ENCODE measurements at places on chromosomes 5 and 9.
A peak's percentile ranks its signal among the peaks of the same experiment; 100 is the strongest.

- DNase-seq = no peak
These were observed 16.5 kb downstream of the SH3TC2 start for GRCh38 chr5:149046196-149046829.

DNA sequence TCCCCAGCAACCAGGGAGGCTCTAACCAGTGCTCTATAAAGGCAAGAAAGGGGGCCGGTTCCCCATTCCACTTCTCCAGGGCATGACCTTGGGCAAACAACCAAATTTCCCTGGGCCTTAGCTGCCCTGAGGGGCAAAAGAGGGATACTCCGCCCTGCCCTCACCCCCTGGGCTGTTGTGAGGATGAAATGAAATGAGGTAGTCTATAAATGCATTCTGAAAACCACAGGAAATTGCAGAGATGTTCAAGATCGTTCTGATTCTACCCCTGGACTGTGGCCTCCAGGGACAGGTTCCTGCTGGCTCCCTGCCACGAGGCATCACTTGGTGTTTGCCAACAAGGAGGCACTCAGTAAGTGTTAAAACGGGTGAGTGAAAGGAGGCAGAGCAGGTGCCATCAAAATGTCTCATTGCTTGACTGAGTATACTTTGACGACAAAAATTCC lies 5.7 kb downstream of the RAPGEF1 start:
- DNase-seq = no peak

DNA sequence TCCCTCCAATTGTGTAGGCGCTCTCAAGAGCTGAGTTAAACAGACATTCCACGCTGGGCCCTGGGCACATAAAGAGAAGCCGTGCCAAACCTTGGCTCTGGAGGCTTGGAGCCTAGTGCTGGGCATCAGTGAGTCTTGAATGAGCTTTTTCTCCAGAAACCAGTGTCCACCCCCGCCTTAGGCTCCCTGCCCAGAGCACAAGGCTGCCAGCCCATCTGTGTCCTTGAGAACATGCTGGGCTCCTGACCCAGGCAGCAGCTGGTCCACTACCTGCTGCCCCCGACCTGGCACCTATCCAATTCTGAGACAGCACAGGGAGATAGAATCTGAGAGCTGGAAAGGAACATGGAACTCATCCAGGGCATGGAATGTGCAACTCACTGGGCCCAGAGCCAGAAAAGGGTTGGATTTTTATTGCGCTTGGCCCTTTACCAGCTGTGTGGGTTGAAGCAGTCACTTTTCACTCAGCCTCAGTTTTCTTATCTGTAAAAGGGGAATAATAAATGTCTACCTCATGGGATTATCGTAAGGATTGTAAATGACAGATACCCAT lies 92.4 kb upstream of the CPLX2 start:
- peak; percentile 34 for DNase-seq

DNA sequence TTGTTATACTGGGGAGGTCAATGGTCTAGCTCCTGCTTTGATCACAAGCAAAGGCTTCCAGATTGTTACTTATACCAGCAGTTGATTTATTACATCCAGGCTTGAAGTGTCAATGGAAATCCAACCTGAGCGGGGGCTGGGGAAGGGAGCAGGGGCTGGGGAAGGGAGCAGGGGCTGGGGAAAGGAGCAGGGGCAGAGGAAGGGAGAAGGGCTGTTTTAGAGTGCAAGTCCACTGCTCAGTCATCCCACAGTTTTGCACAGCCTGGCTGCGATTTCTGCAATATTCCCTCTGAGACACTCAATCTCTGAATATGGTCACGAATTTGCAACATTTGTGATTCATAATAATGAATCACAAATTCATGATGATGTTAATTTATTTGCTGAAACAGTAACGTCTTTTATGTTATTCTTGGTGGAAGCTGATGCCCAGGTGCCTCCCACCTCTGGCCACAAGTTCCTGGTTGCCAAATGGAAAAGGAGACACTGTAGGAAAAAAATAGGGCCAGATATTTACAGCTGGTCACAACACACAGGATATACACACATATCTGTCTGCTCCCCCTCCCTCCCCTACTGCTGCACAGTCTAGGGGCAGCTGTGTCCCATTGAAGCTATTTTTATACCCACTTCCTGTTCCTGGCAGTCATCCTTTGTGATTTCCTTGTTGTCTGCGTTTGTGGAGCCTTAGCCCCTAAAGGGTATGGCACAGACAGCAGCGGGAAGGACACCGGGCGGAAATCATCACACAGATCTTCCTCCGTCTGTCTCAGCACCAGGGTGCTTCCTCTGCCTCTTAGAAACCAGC lies 325.1 kb downstream of the GADD45G start:
- DNase-seq = peak; percentile 40

DNA sequence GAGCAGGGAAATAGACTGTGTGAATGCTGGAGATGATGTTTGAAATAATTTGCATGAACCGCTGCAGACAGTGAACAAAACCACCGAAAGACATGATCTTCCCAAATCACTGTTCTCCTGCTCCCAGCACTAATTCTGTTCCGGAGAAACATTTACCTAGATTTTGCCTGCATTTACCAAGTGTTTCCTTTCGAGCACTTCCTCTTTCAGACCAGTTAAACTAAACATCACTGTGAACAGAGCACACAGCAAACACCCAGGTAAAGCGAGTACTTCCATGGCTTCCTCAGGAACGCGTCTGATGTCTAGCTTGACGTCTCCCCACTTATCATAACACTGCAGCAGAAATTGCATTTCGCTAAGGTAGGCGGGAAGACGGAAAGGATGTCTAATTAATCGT lies 45.1 kb upstream of the PTCH1 start:
- no peak for DNase-seq

GRCh38 chr9:111527347-111527746 lies 2.4 kb downstream of the ZNF483 start:
- no peak for DNase-seq

GRCh38 chr9:84296146-84296843 lies 44.3 kb downstream of the SLC28A3 start:
- DNase-seq = no peak

DNA sequence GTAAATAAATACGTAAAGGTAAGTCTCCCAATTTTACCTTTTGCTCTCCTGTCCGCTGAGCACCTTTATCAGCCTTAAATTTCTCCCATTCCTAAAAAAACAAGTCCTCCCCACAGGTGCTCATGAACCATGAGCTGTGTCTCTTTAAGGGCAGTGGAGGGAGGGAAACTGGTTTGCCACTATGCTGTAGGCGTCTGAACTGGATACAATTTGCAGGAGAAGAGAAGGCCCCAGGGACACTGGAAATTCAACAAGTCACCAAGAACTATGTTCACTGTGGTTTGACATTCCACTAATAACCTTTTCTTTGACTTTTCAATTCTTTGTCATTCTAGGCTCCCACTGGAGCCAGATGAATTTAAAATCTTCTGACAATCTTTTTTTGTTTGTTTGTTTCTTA lies 72.2 kb downstream of the LHFPL2 start:
- DNase-seq = no peak

DNA sequence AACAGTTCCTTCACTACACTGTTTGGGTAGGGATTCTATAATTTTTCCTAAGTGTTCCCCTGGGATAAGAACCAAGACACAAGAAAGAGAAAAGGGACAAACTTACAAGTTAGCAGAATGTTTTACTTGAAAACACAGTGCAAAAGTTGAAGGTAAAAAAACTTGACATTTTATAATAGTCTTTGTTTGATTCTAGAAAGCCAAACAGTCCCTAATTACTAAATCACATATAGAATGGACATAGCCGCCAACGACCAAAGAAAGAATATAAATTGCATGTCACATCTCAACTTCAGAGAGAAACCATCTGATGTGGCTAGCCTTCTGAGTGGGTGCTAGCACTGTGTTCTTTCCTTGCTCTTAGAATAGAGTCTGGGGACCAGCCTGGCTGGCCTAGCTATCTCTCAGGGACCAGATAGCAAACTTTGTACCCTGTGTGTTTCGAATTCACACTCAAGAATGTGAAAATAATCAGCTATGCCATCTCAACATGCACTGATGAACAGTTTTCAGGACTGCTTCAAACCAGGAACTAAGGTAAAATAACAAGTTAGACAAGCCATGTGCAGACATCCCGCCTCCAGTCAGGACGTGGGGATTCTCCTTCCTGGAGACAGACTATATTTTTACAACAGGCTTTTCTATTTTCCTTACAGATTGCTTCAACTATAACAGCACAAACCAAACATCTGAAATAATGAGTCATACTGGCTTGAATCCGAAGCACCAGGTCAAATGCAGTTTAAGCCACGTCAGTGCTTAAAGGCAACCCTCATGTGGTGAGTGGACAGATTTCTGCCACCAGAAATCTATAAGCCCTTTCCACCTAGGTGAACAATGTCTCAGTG lies 53.7 kb downstream of the LHFPL2 start:
- no peak for DNase-seq

DNA sequence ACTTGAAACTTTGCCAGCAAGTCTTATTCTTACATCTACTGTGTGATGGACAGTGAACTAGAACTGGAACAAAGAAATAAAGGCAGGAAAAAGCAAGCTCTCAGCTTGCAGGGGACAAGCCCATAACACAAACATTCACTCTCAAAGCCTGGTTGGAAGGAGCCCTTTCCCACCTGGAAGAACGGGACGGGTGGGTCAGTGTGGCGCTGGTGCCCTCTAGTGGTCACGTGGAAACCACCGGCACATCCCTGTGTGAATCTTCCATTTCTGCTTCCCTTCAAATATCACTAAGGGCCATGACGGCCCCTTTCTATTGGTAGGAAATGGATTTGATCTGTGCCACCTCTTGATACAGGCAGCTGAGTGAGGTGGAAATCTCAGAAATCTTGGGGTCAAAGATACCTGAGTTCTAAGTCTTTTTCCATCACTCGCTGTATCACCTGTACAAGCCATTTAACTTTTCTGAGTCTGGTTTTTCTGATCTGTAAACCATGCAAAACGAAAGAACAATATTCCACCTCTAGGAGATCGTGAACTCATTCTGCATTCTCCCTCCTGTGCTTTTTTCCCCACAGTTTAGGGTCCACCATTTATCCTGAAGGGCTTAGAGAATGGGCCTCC lies 211.6 kb downstream of the MSX2 start:
- peak; percentile 68 for DNase-seq

- DNase-seq = no peak
These were observed 597 bp upstream of the TMEM250 start for GRCh38 chr9:136119061-136119882.

DNA sequence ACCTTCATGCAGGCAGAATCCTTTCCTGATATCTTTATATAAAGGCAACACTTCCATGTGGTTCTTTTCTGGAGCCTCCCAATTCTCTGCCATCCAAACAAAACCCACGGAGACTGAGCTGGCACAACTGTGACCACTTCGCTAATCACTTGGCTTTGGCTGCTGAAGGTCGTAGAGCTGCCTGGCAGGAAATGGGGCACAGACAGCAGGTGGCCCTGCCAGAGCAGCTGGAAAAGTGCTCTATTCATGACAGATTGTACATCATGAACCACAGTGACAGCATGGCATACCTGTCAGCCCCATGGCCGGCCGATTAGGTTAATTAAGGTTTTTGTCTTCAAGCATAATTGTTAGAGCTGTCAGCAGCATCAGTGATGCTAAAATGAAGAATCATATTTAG lies 141.9 kb upstream of the ANKRD55 start:
- DNase-seq = no peak

DNA sequence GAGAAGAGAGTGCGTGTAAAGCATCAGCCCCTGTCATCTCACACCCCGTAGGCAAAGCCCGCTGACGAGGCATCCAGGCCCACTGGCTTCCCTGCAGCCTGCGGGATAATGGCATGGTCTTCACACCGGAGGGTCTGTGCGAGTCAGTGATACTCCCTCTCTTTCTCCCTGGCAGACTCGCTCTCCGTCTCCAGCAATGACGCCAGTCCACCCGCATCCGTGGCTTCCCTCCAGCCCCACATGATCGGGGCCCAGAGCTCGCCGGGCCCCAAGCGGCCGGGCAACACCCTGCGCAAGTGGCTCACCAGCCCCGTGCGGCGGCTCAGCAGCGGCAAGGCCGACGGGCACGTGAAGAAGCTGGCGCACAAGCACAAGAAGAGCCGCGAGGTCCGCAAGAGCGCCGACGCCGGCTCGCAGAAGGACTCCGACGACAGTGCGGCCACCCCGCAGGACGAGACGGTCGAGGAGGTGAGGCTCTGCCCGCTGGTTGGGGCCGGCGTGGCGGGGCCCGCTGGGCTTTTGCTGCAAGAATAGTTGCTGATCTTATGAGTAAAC lies 120.7 kb upstream of the OTULINL start:
- no peak for DNase-seq

GRCh38 chr5:151157426-151158286 lies at the start of gene ANXA6:
ANXA6 (minus strand) TSS chr5:151157779; CDS start chr5:151147901, 9,878 bp downstream.
- no peak for DNase-seq

DNA sequence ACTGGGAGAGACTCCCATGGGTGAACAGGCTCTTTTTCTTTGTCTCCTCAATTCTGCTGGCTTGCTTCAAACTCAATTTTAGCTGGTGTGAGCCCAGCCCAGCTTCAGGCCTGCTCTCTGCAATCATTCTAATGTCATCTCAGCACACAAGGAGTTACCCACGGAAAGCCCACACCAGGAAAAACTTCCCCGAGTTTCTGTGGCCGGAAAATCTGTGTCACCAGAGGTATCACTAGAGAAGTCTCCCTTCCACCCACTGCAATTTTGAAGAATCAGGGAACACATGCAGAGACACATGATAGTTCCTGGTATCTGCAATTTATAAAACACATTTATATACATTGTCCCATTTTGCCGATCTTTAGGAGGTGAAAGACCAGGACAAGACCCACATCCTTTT lies 13.5 kb upstream of the NDFIP1 start:
- DNase-seq = no peak

DNA sequence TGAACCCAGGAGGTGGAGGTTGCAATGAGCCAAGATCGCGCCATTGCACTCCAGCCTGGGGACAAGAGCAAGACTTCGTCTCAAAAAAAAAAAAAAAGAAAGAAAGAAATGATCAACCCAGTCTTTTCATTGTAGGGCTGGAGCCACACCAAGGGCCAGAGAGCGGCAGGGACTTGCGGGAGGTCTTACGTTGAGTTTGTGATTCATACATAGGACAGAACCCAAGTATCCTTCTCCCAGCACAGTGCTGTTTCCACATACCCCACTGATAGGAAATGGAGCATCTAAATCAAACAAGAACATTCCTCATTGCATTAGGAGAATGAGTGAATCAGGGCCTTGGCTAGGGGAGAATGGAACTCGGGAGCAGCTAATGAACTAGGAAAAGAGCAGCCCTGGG lies 3.5 kb upstream of the TNIP1 start:
- no peak for DNase-seq

- DNase-seq = no peak
These were observed 171.3 kb downstream of the RGS3 start for GRCh38 chr9:113634596-113635515.

DNA sequence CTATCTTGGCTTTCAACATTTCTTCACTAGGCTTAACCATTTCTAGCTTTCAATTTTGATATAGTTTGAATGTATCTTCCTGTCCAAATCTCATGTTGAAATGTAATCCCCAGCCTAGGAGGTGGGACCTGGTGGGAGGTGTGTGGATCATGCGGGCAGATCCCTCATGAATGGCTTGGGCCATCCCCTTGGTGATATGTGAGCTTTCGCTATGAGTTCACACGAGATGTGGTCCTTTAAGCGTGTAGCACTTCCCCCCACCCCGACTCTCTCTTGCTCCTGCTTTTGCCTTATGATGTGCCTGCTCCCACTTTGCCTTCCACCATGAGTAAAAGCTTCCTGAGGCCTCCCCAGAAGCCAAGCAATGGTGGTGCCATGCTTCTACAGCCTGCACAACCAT lies 40.6 kb downstream of the PHAX start:
- no peak for DNase-seq

- peak; percentile 60 for DNase-seq
These were observed 1.1 kb downstream of the SLC27A4 start for GRCh38 chr9:128341435-128341849.

- peak; percentile 24 for DNase-seq
These were observed 2.6 kb upstream of the PSIP1 start for GRCh38 chr9:15513335-15513734.

GRCh38 chr5:135643881-135644766 lies 65.3 kb upstream of the CXCL14 start:
- no peak for DNase-seq

Data from NCI-H748 treated with DMSO at 0.1 percent for 48 hours (cell line).